Stimulated activated CD8-positive, alpha-beta memory T cell treated with anti-CD3 and anti-CD28 coated beads, Interleukin-7, amount 100 ng/mL, for 1 hour (primary cell): ENCODE measurements at places on chromosomes 7 and 10.

- no peak for DNase-seq
Observed at GRCh38 chr7:157464971-157465886, 128.4 kb downstream of the DNAJB6 start.

DNA sequence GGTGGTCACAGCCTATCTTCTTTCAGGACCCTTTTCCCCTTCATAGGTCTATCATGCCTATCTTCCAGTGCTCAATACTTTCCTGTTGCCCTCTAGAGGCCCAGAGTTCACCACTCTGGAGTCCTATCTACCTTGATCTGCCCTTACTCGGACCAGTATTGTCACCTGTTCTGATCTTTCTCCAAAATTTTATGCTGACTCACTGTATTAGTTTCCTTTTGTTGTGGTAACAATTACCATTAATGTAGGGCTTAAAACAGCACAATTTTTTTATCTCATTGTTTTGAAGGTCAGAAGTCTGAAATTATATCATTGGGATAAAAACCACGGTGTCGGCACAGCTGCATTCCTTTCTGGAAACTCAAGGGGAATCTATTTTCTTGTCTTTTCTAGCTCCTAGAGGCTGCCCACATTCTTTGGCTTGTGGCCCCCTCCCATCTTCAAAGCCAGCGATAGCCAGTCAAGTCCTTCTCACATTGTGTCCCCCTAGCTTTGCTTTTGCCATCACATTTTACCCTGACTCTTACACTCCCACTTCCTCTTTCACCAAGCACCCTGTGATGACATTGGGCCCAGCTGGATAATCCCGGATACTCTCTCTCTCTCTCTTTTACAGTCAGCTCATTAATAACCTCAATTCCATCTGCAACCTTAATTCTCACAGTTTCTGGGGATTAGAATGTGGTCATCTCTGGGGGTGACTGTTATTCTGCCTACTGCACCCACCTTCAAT, 54.6 kb downstream of the TFAM start:
- no peak for DNase-seq

DNA sequence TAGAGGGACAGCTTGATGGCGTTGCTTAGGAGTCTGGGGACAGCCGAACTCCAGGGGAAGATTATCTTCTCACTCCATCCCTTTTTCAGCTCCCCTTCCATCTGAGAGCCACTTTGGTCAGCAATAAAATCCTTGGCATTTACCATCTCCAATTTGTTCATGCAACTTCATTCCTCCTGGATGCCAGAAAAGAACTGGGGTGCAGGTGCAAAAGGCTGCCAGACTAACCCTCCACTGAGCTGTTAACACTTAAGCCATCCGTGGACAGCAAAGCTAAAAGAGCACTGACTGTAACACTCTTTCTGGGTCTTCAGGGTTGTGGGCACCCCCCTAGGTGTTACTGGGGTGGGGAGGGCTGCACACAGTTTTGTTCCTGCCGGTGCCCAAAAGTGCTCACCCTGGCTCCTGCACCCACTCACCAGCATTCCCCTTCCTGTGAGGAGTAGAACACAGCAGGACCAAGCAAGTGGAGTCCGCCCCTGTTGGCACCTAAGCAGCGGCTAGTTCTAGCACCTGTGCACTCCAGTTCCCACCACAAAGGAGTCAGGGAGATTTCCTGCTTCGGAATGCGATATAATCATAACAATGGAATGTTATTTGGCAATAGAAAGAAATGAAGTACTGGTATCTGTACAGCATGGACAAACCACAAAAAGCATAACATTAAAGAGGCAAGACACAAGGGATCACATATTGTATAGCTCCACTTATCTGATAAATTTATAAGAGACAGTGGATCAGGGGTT, 95.1 kb downstream of the NPY start:
- DNase-seq = no peak

- no peak for DNase-seq
Observed at GRCh38 chr10:6211671-6212635, 9.2 kb downstream of the PFKFB3 start.

DNA sequence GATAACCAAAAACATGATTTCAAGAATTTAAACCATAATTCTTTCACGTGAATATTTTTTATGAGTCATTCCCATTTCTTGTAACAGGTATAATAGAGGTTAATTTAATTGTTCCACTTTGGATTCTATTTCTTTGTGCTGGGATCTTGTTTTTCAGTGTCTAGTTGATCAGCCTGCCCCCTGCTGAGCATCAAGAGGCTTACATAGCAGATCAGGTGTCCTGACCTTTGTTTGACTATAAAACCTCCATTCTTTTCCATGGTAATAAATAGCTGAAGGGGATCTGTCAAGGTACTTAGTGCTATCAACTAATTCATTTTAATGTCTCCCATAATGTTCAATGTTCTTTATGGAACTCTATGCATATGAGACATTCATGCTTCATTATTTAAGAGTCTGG, 4.9 kb downstream of the COL17A1 start:
- DNase-seq = no peak

GRCh38 chr7:105647591-105647990, 66.3 kb upstream of the EFCAB10 start:
- no peak for DNase-seq

GRCh38 chr7:11607686-11608085, 224.3 kb downstream of the THSD7A start:
- no peak for DNase-seq

GRCh38 chr7:117011419-117012260, 58.3 kb downstream of the ST7 start:
- DNase-seq = no peak

DNA sequence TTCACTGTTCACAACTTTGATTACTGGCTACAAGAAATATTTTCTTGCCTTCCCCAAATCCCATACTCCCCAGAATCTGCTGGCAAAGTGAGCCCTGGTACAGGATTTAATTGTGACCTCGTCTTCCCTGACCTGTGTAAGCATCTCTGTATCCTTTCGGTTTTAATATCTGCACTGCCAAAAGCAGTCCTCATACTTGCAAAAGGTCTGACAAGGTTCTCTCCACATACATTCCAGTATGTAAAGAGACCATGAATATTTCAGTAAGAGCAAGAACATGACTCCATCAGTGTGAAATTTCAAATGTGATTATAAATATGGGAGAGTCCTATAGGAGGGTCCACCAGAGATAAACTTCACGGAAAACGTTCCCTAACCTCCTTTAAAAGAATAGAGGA, 134.0 kb upstream of the TCF7L2 start:
- no peak for DNase-seq

DNA sequence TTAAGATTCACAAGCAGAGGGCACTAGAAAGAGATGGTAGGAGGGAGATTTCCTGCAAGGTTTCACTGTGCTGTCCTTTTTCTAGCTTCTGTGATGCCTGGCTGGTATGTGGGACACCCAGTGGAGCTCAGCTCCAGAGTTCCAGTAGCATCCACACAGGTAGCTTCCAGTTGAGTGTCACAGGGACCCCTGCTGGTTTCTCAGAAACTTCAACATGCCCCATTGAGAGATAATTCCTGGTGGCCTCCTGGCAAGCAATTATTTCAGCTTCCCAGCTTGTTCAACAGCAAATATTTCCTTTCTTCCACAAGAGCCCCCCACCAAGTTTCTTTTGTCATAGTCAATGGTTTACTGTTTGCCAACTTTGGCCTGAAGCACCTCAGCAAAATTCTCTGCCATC, 858.7 kb downstream of the REEP3 start:
- DNase-seq = no peak

- no peak for DNase-seq
Observed at GRCh38 chr7:136056651-136057231, 79.6 kb upstream of the MTPN start.

DNA sequence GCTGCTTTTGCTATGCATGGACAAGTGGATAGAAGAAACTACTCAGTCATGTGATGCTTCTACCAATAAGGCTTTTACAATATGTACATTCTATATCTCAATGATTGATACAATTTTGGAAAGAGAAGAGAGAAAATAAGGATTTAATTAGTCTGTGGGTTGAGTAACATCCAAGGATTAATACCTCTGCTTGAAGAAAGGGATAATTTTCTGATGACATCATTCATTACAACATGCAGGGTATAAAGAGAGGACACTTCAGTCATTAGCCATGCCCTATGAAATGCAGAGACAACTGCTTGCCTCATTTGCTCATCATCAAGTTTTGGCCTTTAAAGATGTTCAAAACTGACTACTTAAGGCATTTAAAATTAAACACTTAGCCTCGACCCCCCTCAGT, 237.3 kb downstream of the AHR start:
- no peak for DNase-seq

GRCh38 chr7:28958980-28959347, 834 bp upstream of the TRIL start:
- DNase-seq = no peak

GRCh38 chr10:118569882-118570252, 25.6 kb downstream of the PRLHR start:
- no peak for DNase-seq

DNA sequence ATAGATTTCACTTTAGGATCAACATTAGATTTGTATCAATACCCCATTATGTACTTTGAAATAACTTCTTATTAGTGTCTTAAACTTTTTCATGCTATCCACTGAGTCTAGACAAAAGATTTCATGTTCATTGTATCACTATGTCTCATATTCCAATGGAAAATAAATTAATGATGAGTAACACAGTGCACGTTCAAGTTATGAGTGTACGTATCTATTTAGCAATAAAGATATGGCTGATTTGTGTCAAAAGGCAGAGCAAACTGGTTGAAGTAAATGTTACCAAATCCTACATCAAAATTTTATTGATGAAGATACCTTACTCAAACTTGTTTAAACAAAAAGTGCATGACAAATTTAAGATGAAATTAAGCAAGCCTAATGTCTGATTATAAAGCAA, 102.4 kb downstream of the SEMA3E start:
- no peak for DNase-seq

- DNase-seq = no peak
Observed at GRCh38 chr7:120402079-120402767, 129.2 kb downstream of the KCND2 start.

- no peak for DNase-seq
Observed at GRCh38 chr7:66335318-66335717, 130.2 kb downstream of the TPST1 start.

DNA sequence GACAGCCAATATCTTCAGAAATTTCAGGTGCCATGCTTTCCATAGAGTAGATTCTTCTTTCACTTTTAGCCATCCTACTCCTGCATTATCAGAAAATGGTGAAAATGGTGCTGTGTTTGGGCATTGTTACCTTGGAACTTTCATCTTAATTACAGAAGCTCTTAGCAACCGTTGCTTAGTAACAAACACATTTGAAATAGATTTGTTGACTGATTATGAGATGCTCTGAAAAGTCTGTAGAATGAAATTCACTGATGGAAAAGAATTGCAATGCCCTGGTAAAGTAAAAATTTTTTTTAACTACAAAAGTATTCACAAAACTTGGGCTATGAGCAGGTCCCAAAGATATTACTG, 249.3 kb upstream of the NEBL start:
- DNase-seq = no peak

DNA sequence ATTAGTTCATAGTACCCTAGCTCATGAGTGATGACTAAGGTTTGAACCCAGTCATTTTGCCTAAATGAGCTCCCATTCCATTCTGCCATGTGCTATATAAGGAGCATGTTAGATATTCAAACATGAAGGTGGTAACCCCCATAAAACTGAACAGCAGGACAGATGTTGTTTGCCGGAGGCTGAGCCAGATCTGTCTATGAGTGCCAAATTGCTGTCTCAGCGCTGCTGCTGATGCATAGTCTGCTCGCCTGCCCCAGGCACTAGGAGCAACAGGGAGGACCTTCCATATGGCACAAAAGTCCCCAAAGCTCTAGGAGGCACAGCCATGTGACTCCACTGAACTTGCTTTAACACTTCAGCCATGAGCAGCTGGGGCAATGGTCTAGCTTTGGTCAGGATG, 466.0 kb upstream of the GHITM start:
- DNase-seq = no peak

DNA sequence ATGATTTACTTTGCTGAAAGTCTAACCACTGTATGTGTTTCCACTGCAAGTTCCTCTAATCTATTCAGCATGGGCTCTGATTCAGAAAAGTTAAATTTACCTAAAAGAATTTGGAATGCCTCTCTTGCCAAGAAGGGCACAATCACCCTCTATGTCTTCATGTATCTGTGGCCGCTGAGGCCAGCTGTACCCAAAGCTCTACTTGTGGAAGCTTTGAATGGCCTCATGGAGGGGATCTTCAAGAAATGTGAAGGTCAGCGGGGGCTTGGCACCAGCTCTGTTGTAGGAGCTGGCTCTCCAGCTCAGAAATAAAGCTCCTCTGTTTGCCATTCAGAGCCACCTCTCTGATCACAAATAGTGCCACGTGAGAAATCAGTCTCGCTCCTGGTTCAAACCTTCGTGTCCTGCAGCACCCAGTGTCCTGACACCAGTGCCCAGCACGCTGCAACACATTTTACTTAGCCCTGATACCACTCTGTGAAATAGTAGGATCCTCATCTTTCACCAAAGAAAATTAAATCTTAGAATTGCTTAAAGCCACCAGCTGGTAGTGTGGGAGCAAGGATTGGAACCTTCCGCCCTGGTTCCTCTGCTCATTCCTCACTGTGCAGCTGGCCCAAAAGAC, 61.1 kb downstream of the PKD1L1 start:
- DNase-seq = no peak

- DNase-seq = no peak
Observed at GRCh38 chr10:130877126-130877525, 434.4 kb downstream of the TCERG1L start.

- DNase-seq = no peak
Observed at GRCh38 chr10:12950583-12951128, 50.9 kb downstream of the CCDC3 start.

DNA sequence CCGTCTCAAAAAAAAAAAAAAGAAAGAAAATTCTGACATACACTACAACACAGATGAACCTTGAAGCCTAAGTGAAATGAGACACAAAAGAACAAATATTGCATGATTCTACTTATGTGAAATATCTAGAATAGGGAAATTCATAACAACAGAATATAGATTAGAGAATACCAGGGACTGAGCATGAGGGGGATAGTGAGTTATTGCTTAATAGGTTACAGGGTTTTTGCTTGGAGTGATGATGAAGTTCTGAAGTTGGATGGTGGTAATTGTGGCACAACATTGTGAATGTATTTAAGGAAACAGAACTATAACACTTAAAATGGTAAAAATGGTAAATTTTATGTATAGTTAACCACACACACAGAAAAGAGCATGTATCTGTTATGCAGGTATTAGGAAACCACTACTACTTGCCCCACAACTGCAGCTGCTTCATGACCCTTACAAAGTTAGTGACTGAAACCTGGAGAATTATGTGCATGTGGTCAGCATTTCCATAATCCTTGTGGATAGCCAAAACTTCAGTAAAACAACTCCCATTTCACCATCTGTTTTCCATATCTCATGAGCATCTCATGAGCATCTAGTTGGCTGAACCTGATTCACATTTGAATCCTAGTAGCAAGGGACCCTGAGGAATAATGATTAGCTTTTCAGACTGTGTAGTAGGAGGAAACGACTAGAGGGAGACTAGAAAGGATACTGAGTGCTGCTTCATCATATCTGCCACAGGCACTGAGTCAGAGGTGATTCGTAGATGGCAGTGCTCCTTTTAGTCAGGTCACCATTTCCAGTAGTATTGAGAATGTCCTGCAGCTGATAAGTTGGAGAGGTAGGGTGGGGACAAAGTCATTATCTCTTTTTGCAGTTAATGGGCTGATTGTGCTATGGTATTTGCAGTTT, 26.3 kb downstream of the SAMD8 start:
- DNase-seq = no peak
